ENCODE measurements at places on chromosomes 7 and 10. TPM values are rescaled to one million over a fixed set of nuclear protein-coding genes. Genes with fewer than 3 reads are reported as not detected.

DNA sequence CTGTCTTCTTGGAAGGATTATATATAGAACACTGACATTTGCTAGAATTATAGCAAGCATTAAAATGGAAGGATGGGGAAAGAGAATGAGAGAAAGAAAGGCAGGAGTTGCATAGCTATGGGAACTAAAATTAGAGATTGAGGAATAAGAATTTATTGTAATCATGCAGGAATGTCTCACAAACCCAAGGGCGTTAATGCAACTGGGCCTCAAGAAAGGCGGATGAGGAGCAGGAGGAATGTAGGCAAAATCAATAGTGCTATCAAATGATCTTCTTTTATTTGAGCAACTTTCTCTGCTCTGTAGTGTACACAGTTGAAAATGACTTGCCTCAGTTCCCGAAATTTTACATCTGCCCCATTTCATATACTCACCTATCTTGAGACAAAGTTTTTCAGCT lies 1131.8 kb upstream of the GHITM start:
- DNase-seq = no peak

Gene DNAJC2
- 40.1 TPM for total RNA-seq

- DNase-seq = peak; percentile 79
Observed at GRCh38 chr10:115996031-115996430, 277.0 kb downstream of the GFRA1 start.

Gene ADAM8
- total RNA-seq = 7.4 TPM

Gene ZPBP
- total RNA-seq = not detected

GRCh38 chr10:642186-642890 lies 47.1 kb downstream of the DIP2C start:
- no peak for DNase-seq

Gene GIMAP7
- total RNA-seq = not detected

DNA sequence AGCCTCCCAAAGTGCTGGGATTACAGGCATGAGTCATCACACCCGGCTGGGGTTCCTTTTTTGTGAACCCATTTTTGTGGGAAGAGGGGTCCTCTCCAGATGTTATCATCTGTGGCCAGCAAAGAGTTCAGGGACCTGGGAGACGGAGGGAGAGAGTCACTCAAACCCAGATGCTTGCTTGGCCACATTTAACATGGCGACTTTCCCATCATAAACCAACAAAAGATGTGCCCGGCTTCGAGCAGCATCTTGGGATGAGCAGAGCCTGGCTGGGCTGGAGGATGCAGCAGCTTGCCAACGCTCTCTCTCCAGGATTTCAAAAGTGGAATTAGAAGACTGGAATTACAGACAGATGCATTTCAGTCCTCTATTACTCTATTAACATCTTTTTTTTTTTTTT lies 19.1 kb upstream of the HABP2 start:
- no peak for DNase-seq

DNA sequence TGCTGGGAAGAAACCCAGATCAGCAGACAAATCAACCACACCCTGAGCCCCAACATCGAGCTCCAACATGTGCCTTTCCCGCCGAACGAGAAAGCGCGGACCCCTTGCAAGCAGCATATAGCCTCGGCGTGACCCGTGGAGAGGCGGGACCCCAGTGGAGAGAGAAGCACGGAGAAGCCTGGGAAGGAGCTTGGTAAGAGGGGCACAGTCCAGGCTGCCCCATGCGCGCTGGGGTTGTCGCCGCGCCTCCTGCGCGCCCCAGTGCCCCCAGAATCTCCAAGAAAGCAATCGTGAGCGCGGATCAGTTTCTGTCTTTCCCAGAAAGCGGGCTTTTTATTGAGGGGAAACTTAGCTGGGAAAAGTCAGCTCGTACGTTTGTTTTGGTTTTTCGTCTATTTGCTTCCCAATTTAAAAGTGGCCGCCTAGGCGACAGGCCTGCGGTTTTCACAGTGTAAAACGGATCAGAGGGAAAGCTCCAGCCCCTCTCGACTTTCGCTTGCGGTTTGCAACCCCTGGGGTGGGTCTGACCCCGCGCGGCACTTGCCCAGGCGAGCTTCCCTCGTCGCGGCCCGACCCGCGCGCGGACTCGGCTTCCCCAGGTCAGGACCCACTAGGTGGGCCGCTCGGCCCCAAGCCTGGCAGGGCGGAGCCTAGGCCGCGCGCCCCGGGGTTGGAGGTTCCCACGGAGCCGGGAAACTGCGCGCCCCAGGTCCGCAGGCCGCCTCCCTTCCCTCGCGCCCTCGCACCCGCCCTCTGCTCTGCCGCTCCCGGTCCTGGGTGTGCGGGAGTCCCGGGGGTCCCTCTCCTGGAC lies 31.1 kb downstream of the SKIDA1 start:
- DNase-seq = peak; percentile 64

- DNase-seq = no peak
Observed at GRCh38 chr10:69486922-69487730, 35.9 kb downstream of the TSPAN15 start.

All from GM23338 (cell line).